DMS53 (cell line): ENCODE measurements at places on chromosomes 12 and 14.
A peak's percentile ranks its signal among the peaks of the same experiment; 100 is the strongest.

GRCh38 chr12:15772405-15773018 lies 16.7 kb downstream of the EPS8 start:
- peak; percentile 69 for DNase-seq

GRCh38 chr14:61925043-61925442 lies 162.8 kb downstream of the SNAPC1 start:
- DNase-seq, result no peak

GRCh38 chr14:104706733-104707607 lies 17.1 kb upstream of the ADSS1 start:
- peak; percentile 18 for DNase-seq

GRCh38 chr14:69880893-69881292 lies 1.7 kb downstream of the SMOC1 start:
- DNase-seq, result no peak

DNA sequence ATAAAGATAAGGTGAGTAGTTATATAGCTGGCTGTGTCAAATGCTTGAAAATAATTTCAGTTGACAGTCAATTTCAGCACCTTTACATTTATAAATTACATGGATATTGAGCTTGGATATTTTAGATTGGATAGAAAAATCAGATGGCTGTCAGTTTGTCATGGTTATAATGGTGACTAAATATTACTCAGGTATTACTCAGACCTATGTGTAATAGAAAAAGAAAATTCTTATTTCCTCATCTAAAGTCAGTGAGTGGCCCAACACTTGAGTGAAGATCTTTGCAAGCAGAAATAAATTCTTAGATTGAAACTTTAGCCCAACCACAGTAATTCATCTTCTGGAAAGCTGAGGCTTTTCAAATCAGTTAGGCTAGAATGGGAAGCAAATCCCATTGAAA lies 354.4 kb downstream of the NAV3 start:
- no peak for DNase-seq

GRCh38 chr12:39966721-39967120 lies 139.2 kb downstream of the SLC2A13 start:
- DNase-seq, result no peak

DNA sequence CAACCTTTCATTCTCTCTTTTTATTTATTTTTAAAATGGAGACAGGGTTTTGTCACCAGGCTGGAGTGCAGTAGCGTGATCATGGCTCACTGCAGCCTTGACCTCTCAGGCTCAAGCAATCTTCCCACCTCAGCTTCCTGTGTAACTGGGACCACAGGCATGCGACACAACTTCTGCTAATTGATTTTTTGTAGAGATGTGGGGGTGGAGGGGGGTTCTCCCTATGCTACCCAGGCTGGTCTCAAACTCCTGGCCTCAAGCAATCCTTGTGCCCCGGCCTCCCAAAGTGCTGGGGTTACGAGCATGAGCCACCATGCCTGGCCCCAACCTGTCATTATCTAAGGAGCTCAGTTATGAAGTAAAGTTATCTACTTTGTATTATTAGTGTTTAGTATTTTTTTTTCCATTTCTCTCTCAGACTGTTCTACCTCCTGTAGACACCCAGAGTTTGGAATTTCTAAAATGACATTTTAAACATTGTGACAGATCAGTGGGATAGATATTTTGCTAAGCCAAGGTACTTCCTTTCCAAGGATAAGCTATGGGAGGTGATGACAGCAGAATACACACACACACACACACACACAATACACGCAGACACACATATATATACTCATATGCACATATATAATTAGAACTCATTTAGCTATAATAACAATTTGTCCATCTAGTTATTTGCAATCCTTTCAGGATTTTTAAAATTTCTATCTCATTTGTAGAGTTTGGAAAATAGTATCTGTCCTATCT lies 2.1 kb upstream of the USP44 start:
- no peak for DNase-seq

GRCh38 chr12:96445691-96446583 lies 43.4 kb upstream of the CFAP54 start:
- DNase-seq, result peak; percentile 14

- peak; percentile 48 for DNase-seq
Measured at GRCh38 chr12:50734409-50735263, 29.3 kb upstream of the ATF1 start.
